Activated T-helper 1 cell treated with anti-CD3 and anti-CD28 coated beads, Interleukin-2, amount 50 U/mL, for 16 hours (primary cell): ENCODE measurements at places on chromosomes 16 and 17.

DNA sequence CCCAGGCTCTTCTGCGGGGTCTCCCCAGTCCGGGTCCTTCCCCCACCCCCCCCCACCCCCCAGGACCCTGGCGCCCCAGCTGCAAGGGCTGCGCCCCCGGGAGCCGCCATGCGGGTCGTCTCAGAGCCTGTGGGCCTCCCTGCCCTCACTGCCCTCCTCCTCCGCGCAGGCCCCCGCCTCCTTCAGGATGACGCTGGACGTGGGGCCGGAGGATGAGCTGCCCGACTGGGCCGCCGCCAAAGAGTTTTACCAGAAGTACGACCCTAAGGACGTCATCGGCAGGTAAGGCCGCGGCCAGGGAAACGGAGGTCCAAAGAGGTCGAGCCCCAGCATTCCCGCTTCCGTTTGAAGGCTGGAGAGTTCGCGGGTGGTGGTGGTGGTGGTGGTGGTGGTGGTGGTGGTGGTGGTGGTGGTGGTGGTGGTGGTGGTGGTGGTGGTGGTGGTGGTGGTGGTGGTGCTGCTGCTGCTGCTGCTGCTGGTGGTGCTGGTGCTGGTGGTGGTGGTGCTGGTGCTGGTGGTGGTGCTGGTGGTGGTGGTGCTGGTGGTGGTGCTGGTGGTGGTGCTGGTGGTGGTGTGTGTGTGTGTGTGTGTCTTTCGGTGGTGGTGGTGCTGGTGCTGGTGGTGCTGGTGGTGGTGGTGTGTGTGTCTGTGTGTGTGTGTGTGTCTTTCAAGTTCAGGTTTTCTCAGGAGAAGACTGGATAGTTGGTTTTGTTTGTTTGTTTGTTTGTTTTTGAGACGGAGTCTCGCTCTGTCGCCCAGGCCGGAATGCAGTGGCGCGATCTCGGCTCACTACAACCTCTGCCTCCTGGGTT, 615 bp downstream of the PHKG2 start:
- DNase-seq = no peak

GRCh38 chr17:36808180-36808661, 129.1 kb upstream of the LHX1 start:
- no peak for DNase-seq

GRCh38 chr17:9200699-9201359, 179.5 kb downstream of the NTN1 start:
- DNase-seq = no peak

DNA sequence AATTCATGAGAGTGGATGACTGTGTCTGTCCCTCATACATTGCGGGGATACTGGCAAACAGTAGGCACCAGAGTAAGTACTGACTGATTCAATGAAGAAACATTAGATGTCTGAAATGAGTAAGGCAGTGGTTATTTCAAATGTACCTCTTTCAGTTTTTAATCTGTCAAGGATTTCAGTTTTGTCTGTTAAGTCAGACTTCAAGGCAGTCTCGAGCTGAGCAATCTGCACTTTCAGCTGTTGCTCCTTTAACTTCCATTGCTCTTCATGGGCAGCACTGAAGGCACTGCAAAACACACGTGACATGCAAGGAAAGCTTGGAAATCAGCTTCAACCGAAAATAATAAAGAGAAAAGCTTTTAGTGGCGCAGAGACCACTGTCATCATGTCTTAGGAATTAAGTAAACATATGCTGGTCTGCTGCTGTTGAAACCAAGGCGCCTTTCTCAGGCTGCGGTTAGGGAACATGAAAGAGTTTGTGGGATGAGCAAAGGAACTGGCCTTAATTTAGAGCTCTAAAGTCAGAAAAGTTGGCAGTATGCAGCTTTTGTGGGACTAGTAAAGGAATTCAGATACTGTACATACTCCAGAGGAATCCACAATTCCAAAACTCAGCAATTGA, 38.8 kb downstream of the RPGRIP1L start:
- DNase-seq = no peak

DNA sequence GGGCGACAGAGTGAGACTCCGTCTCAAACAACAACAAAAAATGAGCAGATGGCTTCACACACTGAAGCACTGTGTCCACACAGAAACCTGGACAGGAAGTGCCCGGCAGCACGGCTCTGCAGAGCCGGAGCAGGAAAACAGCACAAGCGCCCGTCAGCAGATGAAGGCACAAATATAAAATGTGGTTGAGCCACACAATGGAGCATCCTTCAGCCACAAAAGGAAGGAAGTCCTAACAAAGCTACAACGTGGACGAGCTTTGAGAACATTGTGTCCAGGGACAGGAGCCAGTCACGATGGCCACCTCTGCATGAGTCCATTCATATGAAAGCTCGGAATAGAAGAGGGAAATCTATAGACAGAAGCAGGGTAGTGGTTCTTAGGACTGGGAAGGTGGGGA, 15.7 kb downstream of the RHBDF2 start:
- no peak for DNase-seq

- no peak for DNase-seq
These were observed 26.9 kb downstream of the ATAD5 start for GRCh38 chr17:30858556-30859250.

- DNase-seq = no peak
These were observed 833 bp downstream of the TERF2 start for GRCh38 chr16:69384974-69385373.

- no peak for DNase-seq
These were observed 635 bp upstream of the SP2 start for GRCh38 chr17:47895347-47895855.

- DNase-seq = no peak
These were observed 5.5 kb downstream of the USP6 start for GRCh38 chr17:5121186-5121841.

DNA sequence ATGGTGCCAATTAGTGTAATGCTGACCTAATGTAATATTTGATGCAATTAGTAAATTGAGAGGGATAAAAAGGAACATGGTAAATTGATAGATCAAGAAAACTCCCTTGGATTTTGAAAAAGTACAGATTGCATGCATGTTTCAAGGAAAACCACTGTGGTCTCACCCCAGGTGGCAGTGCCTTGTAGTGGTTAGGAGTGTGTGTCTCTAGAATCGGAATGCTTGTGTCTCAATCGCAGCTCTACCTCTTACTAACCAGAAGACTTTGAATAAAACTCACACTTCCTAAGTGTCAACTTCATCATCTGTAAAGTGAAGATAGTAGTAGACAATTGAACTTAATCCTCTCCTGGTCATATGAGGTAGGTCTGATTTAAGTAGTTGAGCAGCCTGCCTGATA, 128.9 kb upstream of the GOT2 start:
- DNase-seq = no peak

- DNase-seq = no peak
These were observed 8.3 kb upstream of the NOS2 start for GRCh38 chr17:27808628-27809027.
